ENCODE measurements at places on chromosomes 11 and 22.

GRCh38 chr11:2928605-2929530, at the start of gene PHLDA2:
TSS of gene PHLDA2 (minus strand) at chr11:2929420. CDS start at chr11:2929364, 56 bp downstream.
- peak; percentile 70 for DNase-seq

DNA sequence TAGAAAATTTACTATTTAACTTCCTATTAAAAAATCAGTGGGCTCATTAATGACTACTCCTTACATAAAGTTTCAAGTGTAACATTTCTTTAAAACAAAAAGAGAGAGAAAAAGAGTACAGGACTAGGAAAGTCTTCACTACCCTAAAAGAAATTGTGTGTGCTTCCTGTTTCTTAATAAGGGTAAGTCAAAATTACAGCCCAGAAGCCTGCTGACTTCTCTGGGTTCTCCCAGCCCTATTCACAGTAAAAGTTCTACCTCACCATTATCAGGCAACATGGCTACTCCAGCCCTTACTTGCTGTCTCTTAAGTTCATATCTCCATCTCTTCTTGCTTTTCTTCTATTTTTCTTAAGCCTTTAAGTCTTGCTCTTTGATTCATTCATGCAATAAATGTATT, 20.3 kb upstream of the ZC3H12C start:
- no peak for DNase-seq

DNA sequence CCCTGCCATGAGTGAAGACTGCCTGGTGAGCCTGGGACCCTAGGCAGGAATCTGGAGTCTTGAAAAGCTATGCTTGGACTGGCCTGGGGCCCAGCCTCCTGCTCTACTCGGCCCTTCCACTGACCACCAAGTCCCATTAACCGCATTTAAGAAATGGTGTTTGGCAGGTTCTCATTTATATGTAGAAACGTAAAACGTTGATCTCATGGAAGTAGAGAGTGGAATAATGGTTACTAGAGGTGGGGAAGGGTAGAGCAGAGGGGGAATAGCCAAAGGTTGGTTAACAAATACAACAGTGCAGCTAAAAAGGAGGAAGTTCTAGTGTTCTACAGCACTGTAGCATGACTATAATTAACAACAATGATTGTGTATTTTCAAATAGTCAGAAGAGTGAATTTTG, 72.9 kb upstream of the EED start:
- no peak for DNase-seq

GRCh38 chr11:76005756-76006155, 190.7 kb downstream of the UVRAG start:
- no peak for DNase-seq

- DNase-seq: no peak
Observed at GRCh38 chr11:4665424-4665823, 21.6 kb downstream of the OR51E1 start.

- no peak for DNase-seq
Observed at GRCh38 chr11:110172468-110173065, 79.4 kb downstream of the ZC3H12C start.
